Fibroblast of the aortic adventitia (primary cell): ENCODE measurements at places on chromosomes 2 and 18. TPM values are rescaled to one million over a fixed set of nuclear protein-coding genes. Genes with fewer than 3 reads are reported as not detected.

The MARS2 gene
- 1.6 and 3.5 TPM in 2 replicates for total RNA-seq

The UGT1A8 gene
- 0.09 TPM in 1 of 2 replicates, not detected in the other for total RNA-seq

The SCG2 gene
- total RNA-seq, result 0.63 and 3.4 TPM in 2 replicates

The L3MBTL4 gene
- not detected in 2 replicates for total RNA-seq

The G6PC2 gene
- not detected in 2 replicates for total RNA-seq

The RESP18 gene
- not detected in 2 replicates for total RNA-seq

The DNAH6 gene
- under 0.01 and 0.49 TPM in 2 replicates for total RNA-seq

The FKBP1B gene
- 3.5 and 7.9 TPM in 2 replicates for total RNA-seq

The ERFE gene
- 2.8 and 3.4 TPM in 2 replicates for total RNA-seq

The TMEM247 gene
- total RNA-seq, result not detected in 2 replicates

The FAM124B gene
- under 0.01 and 1.2 TPM in 2 replicates for total RNA-seq

The FRZB gene
- 0.08 and 0.18 TPM in 2 replicates for total RNA-seq

The SERPINB10 gene
- not detected in 2 replicates for total RNA-seq

The NHEJ1 gene
- total RNA-seq, result 18.3 and 23.8 TPM in 2 replicates

The CLEC4F gene
- not detected in 2 replicates for total RNA-seq

The UNC80 gene
- not detected in 2 replicates for total RNA-seq

The STK25 gene
- 143 TPM in 2 replicates for total RNA-seq

The DYSF gene
- total RNA-seq, result 0.18 and 1.2 TPM in 2 replicates
